ENCODE measurements at places on chromosomes 2 and 18.

GRCh38 chr18:66571845-66572244 is 32.0 kb downstream of the CDH19 start:
- DNase-seq: no peak

GRCh38 chr2:29802986-29803385 is 118.4 kb downstream of the ALK start:
- no peak for DNase-seq

- DNase-seq: no peak
Measured at GRCh38 chr2:216927163-216927562, 67.3 kb upstream of the TNP1 start.

DNA sequence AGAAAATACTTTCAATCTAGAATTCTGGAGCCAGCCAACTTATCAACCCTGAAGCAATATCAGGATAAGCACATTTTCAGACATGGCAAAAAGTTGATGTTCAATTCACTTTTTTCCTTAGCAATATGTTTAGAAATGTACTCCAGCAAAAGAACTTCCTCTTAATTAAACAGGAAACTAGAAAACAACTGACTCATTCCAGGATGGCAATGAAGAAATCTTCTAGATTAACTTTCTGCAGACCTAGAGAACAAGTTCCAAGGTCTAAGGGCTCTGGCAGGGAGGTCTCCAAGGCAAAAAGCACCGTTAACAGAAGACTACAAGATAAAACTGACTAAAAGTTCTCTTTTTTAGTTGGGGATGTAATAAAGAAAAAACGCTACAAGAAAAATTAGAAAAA is 69.2 kb upstream of the VWC2L start:
- no peak for DNase-seq

DNA sequence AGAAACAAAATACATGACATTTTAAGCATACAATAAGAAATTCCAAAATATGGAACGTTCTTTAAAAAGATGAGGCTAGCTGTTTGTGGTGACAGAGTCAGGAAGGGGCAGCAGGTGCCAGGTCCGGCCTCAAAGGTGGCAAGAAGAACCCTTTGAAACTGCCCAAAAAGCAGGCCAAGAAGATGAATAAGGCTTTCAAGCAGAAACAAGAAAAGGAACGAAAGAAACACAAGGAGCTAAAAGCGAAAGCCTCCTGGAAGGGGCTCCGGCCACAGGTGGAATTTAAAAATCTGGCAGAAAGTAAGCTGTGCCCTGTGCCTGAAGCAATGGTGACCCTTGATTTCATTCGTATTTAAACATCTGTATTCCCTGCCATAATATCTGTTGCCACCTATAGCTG is 5.5 kb downstream of the WDR33 start:
- no peak for DNase-seq

- no peak for DNase-seq
Measured at GRCh38 chr18:26920644-26921043, 55.1 kb upstream of the AQP4 start.

- no peak for DNase-seq
Measured at GRCh38 chr2:204946892-204947291, 401.6 kb downstream of the PARD3B start.

DNA sequence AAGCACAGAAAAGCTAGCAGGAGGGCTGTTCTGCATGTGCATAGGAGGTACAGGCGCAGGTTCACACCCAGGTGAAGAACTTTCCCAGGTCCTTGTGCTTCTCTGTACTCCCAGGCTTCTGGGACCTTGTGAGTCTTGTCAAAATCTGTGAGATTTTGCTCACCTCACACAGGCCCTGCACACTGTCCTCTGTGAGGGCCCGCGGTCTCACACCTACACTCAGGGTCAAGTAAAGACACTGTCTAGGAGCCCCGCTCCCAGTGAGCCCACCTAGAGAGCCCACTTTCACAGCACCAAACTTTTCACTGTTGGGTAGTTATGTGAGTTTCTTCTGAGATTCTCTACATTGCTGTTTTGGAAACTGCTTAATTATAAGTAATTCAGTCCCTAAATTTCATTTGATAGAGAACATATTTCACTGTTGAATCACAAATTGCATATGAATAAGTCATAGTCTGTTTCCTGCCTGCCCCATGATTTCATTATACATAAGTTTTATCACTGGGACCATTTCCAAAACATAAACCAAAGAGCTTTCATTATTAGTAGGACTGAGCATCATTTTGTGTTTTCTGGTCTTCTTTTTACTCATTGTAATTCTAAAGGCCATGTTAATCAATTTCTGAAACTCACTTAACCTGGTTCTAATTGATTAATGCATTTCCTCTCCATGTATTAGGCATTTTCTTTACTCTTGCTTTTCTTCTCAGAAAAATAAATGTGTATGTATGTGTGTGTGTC is 234.2 kb upstream of the SPOPL start:
- DNase-seq: peak; percentile 81

DNA sequence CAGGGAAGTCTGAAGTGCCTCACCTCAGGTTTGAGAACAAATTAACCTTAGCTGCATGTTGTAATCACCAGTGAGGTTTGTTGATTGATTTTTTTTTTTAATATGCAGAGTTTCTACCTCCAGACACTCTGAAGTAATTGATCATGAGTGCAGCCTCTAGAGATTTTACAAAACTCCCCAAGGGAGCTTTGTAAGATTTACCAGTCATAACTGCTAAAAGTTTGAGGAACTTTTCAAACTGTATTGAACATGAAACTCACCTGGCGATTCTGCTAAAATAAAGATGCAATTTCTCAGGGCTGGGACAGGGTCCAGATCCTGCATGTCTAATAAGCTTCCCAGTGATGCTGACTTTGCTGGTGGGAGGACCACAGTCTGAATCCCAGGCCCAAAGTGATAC is 339.6 kb upstream of the DCC start:
- DNase-seq: no peak

GRCh38 chr2:37809525-37809924 is 115.6 kb upstream of the RMDN2 start:
- peak; percentile 77 for DNase-seq

- no peak for DNase-seq
Measured at GRCh38 chr2:190410166-190410565, 2.0 kb downstream of the MFSD6 start.

DNA sequence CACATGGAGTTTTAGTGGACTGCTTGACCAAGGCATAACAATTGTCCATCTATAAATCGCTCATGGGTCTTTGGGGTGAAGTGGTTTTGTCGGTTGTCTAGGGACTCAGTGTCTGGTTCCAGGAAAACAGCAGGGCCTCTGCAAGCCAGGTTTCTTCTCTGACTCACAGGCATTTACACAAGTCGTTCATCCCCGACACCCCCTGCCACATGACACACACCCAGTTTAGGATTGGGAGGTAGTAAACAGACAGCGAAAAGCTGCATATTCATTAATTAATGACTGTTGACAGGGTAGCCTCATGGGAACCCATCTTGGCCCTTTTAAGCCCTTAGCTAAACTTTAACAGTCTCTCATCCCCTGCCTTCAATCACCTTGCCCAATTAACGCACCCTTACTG is 194.8 kb upstream of the ACVR2A start:
- no peak for DNase-seq

- no peak for DNase-seq
Measured at GRCh38 chr18:53990485-53990884, 234.0 kb downstream of the MBD2 start.

GRCh38 chr2:219104107-219105035 is 43.6 kb upstream of the IHH start:
- peak; percentile 43 for DNase-seq

DNA sequence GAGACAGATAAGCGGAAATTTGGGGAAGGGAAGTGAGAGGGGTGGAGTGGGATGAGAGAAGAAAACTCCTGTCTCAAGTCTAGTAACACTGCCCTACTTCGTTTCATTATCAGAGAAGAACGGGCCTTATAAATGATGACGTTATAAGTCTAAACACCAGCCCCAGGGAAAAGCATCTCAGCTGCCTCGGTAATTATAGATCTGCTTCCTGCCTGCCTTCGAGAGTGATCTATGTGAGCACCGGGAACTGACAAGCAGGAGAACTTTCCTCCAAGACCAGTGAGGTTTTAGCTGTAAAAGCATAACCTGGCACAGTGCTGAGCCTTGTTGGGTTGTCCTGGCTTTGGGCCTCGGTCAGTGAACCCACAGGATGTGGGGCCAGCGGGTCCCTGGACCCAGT is 227.9 kb upstream of the SIX2 start:
- DNase-seq: peak; percentile 54

DNA sequence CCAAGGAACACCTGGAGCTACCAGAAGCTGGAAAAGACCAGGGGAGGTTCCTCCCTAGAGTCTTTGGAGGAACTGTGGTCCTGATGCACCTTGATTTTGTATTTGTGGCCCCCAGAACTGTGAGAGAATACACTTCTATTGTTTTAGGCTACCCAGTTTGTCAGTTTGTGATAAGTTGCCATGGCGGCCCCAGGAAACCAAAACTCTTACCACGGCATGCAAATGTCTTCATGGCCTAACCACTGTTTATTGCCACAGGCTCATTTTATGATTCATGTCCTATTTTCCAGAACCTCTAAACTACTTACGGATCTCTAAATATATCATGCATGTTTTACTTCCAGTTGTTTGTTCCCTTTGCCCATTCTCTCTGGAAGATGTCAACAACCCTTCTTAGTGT is 1250.7 kb upstream of the FAM98A start:
- DNase-seq: no peak

DNA sequence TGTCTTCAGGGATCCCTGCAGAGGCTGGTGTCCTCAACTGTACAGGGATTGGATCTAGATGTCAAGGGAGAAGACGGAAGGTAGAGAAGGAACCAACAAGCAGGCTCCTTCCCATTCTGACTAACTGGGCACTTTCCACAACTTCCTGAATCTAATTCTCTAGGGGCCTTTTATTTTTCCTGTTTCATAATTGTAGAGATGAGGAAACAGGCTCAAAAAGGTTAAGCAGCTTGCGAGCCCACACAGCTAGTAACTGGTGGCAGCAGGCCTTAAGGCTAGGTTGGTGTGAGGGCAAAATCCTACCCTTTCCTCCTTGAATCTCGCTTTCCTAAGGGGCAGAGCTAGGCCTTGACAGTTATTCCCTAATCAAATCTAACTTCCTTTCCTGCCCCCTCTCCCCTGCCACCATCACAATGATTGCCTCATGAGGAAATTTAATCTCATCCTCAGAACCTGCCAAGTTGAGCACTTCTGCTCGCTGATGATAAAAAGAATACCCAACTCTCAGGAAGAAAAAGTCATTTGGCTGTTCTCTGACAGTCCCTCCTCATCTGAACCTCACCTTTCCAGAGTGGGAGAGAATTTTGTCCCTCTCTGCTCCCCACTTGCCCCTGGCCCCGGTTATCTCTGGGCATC is 35.7 kb upstream of the POLE4 start:
- peak; percentile 72 for DNase-seq

- DNase-seq: no peak
Measured at GRCh38 chr2:105243961-105244360, 2.4 kb downstream of the GPR45 start.

GRCh38 chr2:120440521-120441350 is 94.8 kb downstream of the INHBB start:
- DNase-seq: no peak

GRCh38 chr2:17401096-17401495 is 117.1 kb downstream of the RAD51AP2 start:
- no peak for DNase-seq

GRCh38 chr18:2654928-2655177 is 673 bp upstream of the SMCHD1 start:
- no peak for DNase-seq

- peak; percentile 18 for DNase-seq
Measured at GRCh38 chr2:170157025-170157684, 20.8 kb upstream of the MYO3B start.

DNA sequence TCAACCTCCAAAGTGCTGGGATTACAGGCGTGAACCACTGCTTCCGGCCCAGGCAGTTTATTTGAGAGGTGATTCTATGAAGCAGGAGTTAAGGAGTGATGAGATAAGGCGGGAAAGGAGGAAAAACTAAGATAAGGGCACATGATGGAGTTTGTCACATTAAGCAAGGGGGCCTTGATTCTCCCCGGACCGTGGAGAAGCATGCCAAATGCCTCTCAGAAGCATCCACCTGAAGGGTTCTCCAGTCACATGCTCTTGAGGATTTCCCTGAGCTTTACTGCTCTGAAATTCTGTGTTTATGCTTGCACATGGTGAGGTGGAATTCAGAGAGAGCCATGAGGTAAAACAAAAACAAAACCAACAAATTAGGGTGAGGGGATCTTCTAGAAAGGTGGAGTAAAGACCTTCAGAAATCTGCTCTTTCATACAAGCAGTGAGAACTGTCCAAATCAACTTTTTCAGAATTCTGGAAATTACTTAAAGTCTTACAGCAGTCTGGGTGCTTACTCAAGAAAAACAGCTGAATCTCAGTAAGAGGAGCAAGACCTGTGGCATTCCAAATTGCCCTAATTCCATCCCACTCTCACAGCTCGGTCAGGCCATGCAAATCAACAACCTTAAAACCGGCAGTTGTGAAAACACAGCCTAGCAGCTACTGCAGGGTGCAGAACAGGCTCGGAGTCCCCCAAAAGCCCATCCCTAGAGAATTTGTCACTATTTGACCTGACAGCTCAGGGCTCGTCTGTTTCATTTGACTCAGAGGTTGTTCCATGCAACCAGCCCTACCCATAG is 69.1 kb upstream of the CTLA4 start:
- DNase-seq: no peak

DNA sequence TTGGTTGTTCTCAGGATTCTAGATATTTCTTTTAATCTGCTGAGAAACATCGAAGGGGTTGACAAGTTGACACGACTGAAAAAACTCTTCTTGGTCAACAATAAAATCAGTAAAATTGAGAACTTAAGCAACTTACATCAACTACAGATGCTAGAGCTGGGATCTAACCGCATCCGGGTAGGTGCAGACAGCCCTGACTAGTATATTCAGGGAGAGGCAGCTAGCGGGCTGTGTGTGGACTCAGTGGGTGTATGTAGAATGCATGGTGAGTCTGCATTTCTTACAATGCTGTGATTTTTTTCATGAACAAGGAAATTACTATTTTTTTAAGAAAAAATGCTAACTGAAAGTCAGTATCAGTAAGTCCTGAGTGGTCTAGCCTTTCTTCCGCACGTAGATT is 10.1 kb downstream of the PPP1R7 start:
- no peak for DNase-seq

- DNase-seq: peak; percentile 92
Measured at GRCh38 chr2:160928854-160929301, 231.3 kb upstream of the TANK start.

DNA sequence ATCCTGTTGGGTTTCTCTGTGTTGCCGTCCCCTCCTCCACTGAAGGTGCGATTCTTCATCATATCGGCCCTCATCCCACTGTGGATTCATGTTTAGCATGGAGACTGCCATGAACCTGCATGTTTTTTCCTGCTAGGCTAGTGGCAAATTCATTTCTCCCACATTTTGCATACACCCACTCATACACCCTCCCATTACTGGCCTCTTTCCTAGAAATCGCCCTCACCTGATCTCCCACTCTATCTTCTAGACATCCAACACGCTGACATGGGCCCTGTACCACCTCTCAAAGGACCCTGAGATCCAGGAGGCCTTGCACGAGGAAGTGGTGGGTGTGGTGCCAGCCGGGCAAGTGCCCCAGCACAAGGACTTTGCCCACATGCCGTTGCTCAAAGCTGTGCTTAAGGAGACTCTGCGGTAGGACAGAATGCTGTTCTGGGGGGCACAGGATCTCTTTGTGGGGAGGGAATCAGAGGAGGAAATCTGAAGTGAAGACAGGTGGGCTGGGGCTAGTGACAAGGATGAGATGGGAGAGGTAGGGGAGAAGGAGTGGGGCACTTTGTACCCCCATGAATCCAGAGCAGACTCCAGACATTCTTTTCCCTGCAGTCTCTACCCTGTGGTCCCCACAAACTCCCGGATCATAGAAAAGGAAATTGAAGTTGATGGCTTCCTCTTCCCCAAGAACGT is 17.7 kb downstream of the PRKAG3 start:
- no peak for DNase-seq

- peak; percentile 99 for DNase-seq
Measured at GRCh38 chr18:9876867-9877654, 8.7 kb upstream of the TXNDC2 start.
